ENCODE measurements at places on chromosomes 11 and 22.

- no peak for DNase-seq
Observed at GRCh38 chr11:33454264-33454663, 197.1 kb downstream of the HIPK3 start.

- DNase-seq: no peak
Observed at GRCh38 chr11:116688202-116688540, 84.6 kb downstream of the BUD13 start.

GRCh38 chr22:23351321-23351720 lies 171.0 kb downstream of the BCR start:
- no peak for DNase-seq

GRCh38 chr22:39651053-39651996 lies 80.8 kb downstream of the CACNA1I start:
- DNase-seq: no peak

- DNase-seq: no peak
Observed at GRCh38 chr11:130786586-130786985, 129.7 kb downstream of the SNX19 start.

DNA sequence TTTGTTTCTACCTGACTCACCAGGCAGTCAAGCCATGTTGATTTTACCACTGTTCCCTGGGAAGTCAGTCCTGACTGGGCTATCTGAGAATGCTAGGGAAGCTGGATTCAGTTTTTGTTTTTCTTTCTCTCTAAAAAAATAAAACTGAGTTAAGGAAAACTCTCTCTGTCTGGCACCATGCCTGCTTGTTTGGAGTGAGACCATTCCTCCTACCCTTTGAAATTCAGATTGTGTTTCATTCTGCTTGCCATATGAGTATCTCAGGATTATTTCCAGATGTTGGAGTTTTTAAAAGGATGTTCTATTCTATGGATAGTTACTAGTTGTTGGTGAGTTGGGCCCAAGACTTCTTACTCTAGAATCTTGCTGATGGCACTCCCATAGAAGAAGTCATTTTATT lies 1917.0 kb downstream of the LRRC4C start:
- no peak for DNase-seq

DNA sequence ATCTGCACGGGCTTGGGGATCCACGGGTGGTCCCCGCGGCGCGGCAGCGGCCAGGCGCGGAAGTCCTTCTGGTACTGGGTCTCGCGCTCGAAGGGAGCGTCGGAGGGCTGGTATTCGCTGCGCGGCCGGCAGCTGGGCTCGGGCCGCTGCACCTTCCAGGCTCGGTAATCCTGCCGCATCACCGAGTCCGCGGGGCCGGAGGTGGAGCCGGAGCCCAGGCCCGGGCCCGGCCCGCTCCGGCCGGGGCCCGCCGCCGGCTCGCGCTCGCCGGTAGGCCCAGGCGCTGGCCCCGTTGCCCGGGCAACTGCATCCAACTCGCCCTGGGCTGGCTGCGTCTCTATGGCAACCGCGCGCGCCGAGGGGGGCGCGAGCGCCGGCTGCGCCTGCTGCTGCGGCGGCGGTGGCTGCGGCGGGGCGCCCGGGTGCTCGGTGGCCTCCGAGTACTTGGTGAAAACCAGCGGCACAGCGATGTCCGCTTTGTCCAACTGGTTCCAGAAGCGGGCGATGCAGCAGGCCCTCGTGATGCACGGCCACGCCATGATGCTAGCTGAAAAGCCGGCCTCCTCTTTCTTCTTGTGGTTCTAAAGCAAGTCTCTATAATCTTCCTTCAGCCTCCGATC lies 897 bp downstream of the MAP6 start:
- DNase-seq: no peak

DNA sequence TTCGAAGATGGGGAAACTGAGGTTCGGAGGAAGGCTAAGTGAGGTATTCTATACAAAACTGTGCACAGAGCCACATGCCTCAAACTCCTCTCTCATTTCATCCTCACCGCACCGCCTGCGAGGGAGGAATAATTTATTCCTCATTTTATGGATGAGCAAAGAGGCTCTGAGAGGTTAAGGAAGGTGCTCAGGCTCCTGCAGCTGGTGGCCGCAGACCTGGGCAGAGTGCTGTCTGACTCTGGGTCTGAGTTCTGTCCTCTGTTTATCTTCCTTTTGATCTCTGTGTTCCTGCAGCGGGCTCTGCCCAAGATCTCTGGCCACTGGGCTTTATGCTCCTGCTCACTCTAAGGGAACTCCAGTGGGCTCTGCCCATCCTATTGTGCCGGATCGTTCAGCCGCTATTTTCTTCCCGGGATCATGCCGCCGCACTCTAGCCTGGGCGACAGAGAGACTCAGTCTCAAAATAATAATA lies 59.5 kb downstream of the MCM5 start:
- no peak for DNase-seq

- DNase-seq: no peak
Observed at GRCh38 chr11:119251114-119251513, 45.0 kb downstream of the CBL start.

DNA sequence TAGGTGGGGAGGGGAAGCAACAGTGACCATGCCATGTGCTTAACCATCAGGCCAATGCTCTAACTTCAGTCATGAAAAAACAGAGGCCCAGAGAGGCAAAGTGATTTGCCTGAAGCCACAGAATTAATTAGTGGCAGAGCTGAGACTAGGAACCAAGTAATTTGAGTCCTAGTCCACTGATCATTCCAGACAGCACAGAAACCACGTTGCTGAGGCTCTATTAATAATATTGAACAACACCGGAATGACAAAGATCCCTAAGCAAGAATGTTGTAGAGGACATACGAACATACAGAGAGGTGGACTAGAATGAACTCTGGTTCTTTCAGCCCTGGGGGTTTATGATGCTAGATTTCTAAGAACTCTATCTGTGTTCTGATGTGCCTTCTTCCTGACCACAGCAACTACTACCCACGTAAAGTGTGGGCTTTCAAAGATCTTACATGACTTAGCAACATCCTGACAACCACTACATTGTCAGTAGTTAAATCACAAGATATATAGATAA lies 92.3 kb downstream of the GAB2 start:
- peak; percentile 61 for DNase-seq

DNA sequence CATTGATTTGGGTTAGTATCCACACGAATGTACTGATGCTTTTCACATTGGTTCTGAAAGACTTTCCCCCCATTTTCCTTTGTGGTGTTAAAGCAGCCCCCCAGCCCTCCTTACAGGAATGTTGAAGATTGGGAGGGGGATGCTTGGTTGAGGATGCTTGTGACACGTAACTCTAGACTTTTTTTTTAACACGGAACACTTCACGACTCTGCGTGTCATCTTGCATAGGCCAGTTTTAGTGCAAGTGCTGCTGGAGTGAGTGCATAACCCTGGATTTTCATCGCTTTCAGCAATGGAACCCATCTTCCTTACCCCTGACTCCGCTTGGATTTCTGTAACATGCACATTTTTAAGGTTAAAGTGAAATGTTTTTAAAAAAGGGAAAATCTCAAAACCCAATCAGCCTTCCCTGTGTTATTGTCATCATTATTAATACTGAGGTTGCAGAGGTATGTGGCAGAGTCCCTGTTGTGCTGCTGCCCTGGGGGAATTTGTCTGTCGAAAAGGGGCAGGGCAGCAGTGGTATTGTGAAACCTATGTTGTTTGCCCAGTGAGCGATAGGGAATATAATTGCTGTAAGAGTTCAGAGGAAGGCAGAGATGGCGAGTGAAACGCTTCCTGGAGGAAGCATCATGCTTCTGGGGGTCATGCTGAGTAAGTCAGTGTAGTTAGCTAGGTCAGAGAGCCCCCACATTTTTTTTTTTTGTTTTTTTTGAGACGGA lies 12.1 kb downstream of the CECR2 start:
- DNase-seq: no peak

DNA sequence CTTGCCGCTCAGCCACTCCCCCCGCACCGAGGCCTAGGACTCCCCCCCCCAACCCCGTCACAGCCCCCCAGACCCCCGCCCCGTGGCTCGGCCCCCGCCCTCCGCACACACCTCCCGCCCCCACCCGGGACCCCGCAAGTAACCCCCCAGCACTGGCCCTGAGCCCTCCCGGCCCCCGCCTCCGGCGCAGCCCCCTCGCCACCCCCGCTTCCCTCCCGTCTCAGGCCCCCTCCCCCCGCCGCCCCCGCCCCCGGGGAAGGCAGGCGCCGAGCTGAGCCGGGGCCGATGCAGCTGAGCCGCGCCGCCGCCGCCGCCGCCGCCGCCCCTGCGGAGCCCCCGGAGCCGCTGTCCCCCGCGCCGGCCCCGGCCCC lies 1.5 kb downstream of the SHANK3 start:
- DNase-seq: no peak

- DNase-seq: no peak
Observed at GRCh38 chr11:6607190-6607795, 3.7 kb downstream of the ILK start.

GRCh38 chr11:3825473-3826154 lies 15.1 kb downstream of the RHOG start:
- DNase-seq: no peak

DNA sequence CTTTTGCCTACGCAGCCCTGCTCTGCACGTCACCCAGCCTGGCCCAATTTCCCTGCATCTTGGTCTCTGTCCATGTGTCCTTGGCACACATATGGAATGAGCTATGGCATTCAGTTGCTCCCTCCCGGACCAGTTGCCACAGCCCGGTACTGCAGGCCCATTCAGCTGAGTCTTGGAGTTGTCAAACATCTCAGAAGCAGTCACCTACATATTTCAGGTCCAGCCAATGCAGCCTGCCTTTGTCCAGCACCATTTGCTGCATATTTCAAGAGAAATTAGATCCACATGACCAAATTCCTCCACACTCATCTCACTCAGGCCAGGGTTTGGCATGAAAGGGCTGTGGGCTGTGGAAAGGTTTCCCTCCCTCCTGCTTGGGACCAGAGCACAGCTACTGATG lies 76.8 kb downstream of the MN1 start:
- DNase-seq: no peak

DNA sequence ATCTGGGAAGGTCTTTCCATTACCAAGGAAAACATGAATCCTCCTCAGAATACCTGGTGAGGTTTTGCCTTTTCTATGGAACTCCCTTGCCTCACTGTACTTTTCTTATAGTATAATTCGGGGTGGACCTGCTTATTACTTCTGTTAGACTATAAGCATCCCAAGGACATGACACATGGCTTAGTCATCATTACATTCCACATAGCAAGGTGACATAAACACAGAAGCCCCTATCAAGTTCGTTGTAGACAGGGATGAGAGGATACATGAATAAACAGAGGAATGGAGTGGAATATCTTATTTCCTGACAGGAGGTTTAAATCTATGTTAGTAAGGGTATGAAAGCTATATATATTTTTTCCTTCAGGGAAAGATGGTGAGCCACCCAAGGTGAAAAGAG lies 532.2 kb upstream of the CCDC90B start:
- no peak for DNase-seq

- DNase-seq: no peak
Observed at GRCh38 chr22:26822313-26822712, 164.9 kb downstream of the MIAT start.

- DNase-seq: peak; percentile 7
Observed at GRCh38 chr22:44047891-44048301, 23.8 kb downstream of the PARVB start.

DNA sequence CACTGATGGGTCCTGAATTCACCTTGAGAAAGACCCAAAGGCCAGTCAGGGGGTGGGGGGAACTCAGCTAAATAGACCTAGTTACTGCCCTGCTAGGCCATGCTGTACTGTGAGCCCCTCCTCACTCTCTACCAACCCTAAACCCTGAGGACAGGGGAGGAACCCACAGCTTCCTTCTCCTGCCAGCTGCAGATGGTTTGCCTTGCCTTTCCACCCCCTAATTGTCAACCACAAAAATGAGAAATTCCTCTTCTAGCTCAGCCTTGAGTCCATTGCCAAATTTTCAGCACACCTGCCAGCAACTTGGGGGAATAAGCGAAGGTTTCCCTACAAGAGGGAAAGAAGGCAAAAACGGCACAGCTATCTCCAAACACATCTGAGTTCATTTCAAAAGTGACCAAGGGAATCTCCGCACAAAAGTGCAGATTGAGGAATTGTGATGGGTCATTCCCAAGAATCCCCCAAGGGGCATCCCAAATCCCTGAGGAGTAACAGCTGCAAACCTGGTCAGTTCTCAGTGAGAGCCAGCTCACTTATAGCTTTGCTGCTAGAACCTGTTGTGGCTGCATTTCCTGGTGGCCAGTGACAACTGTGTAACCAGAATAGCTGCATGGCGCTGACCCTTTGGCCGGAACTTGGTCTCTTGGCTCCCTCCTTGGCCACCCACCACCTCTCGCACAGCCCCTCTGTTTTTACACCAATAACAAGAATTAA lies 2.4 kb upstream of the TTC36 start:
- DNase-seq: no peak

DNA sequence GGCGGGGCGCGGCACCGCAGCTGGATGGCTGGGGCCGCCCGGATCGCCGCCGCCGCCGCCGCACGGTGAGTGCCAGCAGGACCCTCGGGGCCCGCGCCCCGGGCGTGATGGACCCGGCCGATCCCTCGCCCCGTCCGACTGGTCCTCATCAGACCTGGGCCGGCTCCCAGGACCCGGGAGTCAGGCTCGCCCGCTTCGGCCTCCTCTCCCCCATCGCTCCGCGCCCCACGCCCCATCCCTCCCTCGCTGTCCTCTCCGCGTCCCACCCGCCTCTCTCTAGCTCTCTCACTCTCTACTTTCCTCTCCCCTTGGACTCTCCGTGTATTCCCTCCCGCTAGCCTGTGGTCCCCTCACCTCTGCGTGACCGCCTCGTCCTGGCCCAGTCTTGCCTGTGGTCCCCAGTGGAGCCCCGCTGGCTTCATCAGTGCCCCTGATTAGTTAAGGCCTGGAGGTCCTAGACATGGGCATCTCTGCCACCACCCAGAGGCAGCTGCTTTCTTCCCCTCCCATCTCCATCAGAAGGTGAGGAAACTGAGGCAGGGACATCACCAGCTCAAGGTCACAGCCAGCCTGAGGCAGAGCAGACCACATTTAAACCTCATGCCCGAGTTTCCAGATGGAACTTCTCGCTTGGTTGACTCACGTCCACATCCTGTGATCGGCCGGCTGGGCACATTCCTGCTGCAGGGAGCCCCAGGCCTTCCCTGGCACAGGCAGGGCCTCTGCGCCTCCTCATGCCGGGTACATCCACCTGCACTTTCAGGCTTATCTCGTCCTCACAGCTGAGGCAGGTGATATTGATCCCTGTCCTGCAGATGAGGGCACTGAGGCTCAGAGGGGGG lies 429 bp downstream of the SLC39A13 start:
- no peak for DNase-seq

DNA sequence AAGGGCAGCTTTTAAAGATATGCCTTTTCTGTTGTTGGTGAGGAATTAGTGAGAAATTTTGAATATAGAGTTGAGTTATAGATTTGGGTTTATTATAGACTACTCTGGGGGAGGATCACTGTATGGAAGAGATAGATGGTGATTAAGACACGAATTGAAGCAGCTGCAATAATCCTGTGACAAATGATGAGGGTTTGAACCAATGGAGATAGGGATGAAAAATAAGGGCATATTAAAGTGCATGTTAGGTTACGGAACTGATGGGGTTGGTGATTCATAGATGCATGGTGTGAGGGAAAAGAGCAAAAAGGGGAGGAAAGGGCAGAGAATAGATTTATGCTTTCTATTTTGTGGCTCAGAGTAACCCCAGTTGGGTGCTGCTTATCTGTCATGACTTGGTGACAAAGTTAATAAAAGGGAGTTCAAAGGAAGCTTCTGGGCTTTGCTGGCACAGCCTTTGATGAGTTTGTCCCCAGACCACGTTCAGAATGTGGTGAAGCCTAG lies 11.8 kb downstream of the C11orf87 start:
- DNase-seq: no peak

GRCh38 chr11:2298795-2299761 lies 2.6 kb downstream of the C11orf21 start:
- DNase-seq: no peak

- no peak for DNase-seq
Observed at GRCh38 chr22:22927888-22928665, 40.5 kb downstream of the IGLL5 start.

Measured in CD4-positive, alpha-beta T cell treated with Interleukin-4 for 4 hours (primary cell).